ENCODE measurements at places on chromosomes 11 and 22.

- no peak for DNase-seq
Observed at GRCh38 chr11:330694-331357, 10.2 kb upstream of the IFITM3 start.

- no peak for DNase-seq
Observed at GRCh38 chr11:100942016-100942415, 187.6 kb downstream of the PGR start.

- no peak for DNase-seq
Observed at GRCh38 chr11:75333022-75333806, 18.2 kb downstream of the ARRB1 start.

- no peak for DNase-seq
Observed at GRCh38 chr11:17805873-17806272, 71.3 kb downstream of the KCNC1 start.

GRCh38 chr22:35051791-35052190, 14.2 kb upstream of the ISX start:
- DNase-seq = no peak

- DNase-seq = no peak
Observed at GRCh38 chr22:43881091-43882061, 10.4 kb downstream of the PNPLA5 start.

DNA sequence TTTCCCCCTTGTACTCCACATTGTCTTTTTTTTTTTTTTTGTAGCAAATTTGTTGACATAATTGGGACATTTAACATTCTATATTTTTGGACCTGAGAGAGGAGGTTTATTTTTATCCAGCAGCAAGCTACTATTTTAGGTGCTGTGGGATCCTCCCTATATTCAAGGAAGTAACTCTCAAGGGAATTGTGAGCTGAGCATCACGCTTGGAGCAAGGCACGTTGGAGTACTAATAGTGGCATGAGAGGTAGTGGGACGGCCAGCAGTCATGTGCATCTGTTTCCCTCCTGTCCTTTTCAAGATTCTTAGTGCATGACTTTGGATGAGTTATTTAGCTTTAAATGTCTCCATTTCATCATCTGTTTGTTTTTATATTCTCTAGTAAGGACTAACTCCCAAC, 52.3 kb downstream of the EXT2 start:
- no peak for DNase-seq

DNA sequence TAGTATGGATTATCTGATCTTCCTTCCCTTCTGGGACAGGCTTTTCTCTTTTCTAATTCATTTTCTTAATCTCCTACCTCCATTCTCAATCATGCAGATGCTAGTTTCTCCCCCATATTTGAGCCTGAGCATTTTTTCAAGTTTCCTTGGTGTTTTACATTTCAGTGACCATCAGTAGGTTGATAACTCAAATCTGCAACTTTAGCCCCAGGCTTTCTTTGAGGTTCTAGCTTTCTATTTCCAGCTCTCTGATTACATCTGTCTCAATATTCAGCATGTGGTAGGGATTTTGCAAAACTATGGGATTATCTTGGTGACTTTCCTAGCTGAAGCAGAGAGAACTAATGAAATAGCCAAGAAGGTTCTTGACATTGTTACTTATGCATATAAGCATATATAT, 67.8 kb downstream of the ARHGEF12 start:
- DNase-seq = no peak

DNA sequence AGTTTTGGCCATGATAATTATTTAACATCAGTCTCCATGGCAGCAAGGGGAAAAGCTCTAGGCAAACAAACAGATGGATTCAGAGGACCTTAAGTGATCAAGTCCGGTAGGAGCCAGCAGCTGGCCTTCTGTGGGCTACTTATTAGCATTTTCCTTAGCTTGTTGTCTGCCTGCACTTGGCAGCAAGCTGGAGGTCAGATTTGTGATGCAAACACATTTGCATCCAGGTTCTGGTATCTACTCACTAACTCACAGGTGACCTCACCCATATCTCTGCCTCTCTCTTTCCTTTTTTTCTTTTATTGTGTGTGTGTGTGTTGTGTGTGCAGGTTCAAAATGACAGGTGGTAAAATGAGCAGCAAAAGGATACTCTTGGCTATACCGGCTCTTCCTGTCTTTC, 32.3 kb downstream of the ARHGAP42 start:
- no peak for DNase-seq

- DNase-seq = no peak
Observed at GRCh38 chr11:62983536-62984199, 1.1 kb downstream of the SLC22A6 start.

GRCh38 chr11:134640536-134640935, 228.5 kb upstream of the B3GAT1 start:
- no peak for DNase-seq

GRCh38 chr11:6648501-6648900, 7.1 kb downstream of the DCHS1 start:
- no peak for DNase-seq

GRCh38 chr11:119599864-119600541, 129.0 kb downstream of the NECTIN1 start:
- DNase-seq = no peak

- no peak for DNase-seq
Observed at GRCh38 chr11:47130543-47130942, 46.1 kb downstream of the ARFGAP2 start.

DNA sequence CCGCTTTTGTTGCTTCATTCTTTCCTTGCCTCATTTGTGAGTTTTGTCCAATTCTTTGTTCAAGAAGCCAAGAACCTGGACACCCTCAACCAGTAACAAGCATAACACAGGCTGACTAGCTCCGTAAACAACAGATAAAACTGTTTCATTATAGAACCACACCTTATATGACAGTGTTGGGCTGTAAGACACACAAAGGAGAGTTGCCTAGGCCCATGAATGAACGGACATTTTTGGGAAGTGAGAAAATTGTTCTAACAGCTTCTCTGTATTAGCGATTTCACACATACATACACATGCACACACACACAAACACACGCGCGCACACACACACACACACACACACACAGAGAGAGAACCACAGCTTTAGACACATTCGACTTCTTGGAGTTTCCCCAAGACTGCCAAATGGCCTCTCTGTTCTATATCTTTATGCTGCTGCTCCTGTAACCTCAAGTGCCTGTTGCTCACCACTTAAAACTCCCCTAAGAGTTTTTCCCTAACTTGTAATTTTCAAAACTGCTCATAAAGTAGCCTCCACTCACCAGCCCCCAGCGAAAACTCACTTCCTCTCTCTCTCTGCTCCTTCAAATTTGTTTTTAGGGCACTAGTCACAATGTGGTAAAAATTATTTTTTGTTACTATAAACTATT, 35.9 kb downstream of the CTSC start:
- DNase-seq = no peak

DNA sequence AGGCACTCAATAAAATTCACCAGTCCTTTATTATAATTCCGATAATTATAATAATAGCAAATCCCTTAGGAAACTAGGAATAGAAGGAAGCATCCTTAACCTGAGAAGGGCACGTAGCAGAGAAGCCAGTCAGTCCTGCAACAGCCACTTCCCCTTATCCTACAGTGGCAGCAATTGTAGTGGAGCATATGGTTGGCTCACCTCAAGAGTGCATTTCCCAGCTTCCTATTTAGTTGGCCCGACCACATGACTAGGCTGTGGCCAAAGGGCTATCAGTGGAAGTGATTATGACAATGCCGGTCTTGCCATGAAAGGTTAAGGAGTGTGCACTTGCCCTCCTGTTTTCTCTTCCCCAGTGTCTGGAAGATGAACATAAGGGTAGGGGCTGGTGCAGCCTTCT, 27.0 kb downstream of the TESMIN start:
- no peak for DNase-seq

GRCh38 chr11:109298865-109299264, 123.1 kb upstream of the C11orf87 start:
- DNase-seq = no peak

DNA sequence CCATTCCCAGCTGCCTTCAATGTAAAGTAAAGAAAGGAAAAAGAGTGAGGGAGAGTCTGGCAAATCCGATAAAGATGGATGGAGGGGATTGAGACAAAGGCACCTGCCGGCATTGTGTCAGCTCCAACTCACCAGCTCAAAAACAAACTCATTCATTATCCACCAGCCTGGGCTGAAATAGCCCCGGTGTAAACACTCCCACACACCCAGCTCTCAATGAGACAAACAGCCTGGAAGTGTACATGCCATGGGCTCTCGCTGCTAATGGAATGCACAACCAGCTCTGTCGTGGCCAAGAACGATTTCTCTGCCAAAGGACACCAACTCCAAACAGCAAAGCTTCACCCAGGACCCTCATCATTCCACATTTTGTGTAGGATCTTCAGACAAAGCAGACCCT, 89.3 kb upstream of the OPCML start:
- DNase-seq = no peak

DNA sequence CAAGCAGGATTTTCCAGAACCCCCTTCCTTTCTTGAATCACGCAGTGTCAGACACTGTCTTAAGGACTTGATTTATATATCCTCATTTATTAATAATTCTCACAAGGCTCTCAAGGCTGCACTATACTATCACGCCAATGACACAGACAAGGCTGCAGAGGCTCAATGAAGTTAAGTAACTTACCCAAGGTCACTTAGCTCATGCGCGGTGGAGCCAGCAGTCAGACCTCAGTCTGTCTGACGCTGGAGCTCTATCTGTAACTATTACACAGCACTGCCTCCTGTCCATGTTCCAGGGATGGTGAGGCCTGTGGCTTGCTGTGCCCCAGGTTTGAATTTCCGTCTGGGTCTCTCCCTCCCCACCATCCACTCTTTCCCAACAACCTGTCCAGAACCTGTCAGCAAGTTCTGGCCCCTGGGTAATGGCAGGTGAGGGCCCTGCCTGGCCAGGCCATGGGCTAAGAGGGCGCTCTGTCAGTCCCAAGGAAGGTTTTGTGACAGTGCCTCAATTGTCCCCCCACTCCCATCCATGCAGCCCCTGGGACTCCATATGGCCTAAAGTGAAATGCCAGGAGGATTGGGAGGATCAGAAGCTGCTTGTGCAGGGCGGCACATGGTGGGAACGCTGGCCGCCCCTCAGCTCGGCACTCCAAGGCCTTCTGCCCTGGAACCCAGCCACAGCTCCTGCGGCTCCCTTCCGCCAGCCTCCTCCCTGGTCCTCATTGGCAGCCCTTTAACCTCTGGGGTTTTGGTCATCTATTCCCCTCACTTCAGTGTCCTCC, 8.6 kb downstream of the KCNC1 start:
- DNase-seq = no peak

DNA sequence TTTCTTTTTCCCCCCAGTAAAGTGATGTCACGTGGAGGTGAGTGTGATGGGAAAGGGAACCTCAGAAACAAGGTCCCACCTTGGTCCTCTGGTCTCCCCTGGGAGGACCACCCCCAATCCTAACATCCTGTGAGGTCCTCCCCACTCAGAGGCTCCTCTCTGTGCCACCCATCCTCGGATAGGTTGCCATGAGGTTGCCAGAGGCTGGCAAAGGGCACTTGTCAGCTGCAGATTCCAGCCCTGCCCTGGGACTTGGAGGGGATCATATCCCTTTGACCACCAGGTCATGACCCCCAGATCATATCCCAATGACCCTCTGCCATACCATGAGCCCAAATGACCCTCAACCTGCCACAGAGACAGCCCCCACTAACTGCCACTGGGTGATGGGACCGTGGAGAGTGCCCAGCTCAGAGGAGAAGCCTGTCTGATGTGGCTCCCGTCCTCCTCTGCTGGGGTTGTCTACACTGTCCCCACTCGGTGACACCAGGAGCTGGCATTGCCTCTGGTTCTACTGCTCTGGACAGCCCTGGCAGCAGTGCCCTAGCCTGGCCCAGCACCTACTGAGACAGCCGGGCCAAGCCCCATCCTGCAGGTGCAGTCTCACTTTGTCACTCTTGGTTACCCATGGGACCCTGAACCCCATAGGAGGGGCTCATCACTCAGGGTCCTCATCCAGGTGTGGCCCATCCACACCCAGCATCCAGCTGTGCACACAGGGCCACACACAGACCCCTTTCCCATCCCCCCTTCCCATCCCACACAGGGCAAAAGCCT, 90.2 kb upstream of the KCNQ1OT1 start:
- DNase-seq = no peak

DNA sequence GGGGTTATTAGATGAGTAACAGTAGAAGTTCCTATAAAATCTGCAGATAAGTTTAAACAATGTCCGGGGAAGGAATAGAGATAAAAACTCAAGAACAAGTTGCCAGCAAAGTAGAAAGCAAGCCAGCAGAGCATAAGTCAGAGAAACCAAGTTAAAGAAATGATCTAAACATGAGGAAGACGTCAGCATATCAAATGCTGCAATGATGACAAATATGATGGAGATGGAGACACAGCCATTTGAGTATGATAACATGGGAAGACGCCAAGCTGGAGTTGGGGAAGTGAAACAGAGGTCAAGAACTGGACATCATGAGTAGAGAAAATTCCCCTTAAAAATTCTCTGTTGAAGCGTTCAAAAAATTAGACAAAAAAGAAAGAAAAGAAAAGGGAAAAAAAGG, 571.5 kb downstream of the CNTN5 start:
- no peak for DNase-seq

DNA sequence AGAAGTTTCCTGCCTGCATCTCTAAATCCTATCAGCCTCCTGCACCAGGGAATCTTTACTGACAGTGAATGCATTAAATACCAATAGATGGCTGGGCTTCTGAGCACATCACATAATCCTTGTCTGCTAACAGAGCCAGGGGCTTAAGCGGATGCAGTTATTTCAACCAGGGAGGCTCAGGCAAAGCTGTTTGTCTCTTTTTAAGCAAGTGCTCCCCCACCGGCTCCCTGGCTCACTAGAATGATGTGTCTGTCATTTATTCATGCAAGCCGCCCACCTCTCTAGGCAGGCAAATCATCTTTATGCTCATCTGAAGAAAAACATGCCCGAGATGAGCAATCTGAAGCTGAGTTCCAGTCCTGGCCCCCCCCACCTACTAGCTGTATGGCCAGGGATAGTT, 182.3 kb downstream of the TENM4 start:
- DNase-seq = no peak

- no peak for DNase-seq
Observed at GRCh38 chr11:126339863-126340434, 15.5 kb upstream of the ST3GAL4 start.

DNA sequence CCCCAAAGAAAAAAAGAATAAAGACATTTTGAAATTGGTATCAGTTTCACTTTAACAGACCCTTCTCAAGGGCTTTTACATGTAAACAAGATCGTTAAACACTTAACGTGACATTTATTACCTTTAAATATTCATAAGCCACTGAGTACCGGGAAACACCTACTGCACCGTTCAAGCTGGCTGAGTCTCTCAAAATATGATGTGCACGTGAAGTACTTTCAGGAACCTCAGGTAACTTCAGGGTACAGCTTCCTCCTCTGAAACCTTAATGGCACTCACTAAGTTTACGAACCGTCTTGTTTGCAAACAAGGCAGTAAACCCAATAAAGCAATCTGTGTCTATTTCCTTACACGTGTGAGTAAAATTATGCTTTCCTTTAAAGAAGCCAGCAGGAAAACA, 105.5 kb upstream of the TENM4 start:
- no peak for DNase-seq

DNA sequence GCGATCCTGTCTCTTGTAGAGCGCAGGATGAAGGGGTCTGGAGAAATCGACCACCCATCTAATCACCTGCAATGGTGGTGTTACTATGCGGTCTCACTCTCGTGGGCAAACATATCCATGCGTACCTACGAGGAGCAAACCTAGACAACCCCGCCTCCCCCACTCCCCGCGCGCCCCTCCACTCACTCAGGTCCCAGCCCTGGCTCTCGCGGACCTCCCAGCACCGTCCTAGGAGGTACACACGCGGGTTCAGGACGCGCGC, 887 bp downstream of the TRPC6 start:
- no peak for DNase-seq

All from substantia nigra (tissue), 51 donors.